Putamen (tissue), 1 donor: ENCODE measurements at places on chromosomes 11 and 22.

GRCh38 chr22:36358533-36359469 is 29.0 kb downstream of the MYH9 start:
- no peak for DNase-seq

GRCh38 chr22:21941921-21942320 is 10.7 kb downstream of the PPM1F start:
- no peak for DNase-seq

DNA sequence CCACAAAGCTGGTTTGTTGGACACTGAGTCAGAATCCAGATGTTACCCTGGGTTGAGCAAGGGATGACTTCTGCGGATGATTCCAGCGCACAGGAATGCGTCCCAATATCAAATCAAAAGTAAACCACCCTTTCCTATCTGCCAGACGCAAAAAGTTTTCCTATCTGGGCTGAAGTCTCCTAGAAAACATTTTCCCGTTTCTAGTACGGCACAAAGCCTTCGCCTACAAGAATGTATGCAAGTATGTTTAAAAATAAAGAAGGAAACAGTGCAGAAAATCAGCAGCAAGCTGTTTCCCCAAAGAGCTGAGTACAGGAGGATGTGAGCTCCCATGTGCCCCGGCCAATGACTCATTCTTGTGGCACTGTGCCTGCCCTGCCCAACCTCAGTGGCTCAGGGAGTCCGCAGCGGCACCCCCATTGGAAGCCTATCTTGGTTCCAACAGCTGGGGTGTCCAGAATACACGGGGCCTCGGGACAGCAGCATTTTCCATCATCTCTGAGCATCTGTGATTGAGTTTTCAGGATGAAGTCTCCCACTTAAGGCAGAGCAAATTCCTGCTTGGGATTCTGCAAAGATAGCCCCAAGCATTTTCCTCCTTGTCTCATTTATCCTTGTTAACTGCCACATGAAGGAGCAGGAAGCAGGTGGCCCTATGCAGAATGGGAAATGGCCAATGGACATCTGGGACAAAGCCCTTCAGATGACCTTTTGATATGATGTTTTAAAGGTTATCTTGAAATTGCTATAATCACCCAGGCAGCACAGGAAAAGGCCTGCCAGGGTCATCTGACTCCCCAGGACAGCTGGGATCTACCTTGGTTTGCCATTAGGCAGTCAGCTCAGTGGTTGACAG is 17.5 kb downstream of the KCNJ5 start:
- no peak for DNase-seq

GRCh38 chr11:129917231-129917630 is 21.9 kb upstream of the NFRKB start:
- DNase-seq, result no peak

DNA sequence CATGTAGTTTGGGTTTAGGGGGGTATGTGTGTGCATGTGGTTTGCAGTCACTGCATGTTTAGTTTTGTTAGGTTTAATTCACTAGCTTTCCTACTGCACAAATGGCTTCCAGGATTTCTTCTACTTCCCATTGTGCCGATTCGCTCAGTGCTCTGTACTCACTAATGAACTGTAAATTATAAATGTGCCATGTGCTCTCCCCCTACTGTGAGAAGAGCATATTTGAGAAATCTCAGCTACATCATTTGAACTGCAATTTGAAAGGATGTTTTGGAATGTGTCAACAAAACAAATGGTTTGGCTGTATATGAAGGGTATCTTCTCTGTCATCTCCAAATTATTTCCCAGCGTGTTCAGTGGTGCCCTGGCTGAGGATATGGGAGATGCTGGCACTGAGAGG is 28.1 kb downstream of the CYB5R2 start:
- no peak for DNase-seq

DNA sequence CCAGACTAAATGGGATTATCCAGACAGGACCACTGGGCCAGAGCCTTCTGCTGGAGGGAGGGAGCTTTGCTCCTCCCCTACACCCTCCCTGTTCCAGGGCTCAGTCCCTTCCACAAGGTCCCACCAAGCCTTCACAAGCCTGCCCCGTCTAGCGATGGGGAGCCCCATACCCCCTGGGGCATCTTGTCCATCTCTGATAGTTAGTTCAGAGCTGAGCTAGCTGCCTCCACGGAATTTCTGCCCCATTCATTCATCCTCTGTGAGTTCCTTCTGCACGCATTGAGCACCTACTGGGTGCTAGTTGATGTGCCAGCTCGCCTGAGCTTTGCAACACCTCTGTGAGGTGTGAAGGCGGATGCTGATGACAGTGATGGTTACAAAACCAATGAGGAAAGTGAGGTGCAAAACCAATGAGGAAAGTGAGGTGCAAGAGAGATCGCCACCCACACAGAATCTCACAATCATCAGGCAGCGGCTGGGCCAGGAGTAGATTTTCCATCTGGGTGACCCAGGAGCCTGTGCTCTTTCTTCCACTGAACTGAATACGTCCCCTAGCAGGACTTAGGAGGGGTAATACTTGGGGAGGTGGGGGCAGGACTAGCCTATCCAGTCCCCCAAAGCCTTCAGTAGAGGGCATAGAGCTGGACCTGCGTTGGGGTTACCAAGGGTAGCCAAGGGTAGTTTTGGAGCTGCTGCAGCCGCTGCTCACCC is 21.5 kb upstream of the CBX7 start:
- DNase-seq, result no peak

DNA sequence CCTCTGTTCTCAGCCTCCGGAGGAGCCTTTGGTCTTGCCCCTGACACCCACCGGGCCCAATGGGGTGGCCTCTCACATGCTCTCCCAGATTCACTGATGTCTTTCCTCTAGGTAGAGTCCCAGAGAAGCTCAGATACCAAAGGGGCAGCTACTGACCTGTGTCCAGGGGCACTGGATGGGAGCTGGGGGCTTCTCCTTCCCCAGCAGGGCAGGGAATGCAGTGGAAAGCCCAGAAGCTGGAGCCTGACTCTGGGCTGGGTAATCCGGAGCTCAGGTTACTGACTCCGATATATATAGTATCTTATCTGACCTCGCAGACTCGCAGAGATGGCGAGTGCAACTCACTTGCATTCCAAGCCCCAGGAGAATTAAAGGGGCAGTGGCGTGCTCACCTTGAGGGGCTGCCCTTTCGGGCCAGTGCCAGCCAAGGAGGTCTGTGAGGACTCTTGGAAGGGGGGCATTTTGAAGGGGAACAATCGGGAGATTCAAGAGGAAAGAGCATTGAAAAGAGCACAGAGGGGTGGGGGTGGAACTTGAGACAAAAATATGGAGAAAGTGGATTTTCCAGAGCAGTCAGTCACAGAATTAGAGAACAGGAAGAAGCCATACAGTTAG is 2.5 kb downstream of the USP2 start:
- DNase-seq, result no peak

DNA sequence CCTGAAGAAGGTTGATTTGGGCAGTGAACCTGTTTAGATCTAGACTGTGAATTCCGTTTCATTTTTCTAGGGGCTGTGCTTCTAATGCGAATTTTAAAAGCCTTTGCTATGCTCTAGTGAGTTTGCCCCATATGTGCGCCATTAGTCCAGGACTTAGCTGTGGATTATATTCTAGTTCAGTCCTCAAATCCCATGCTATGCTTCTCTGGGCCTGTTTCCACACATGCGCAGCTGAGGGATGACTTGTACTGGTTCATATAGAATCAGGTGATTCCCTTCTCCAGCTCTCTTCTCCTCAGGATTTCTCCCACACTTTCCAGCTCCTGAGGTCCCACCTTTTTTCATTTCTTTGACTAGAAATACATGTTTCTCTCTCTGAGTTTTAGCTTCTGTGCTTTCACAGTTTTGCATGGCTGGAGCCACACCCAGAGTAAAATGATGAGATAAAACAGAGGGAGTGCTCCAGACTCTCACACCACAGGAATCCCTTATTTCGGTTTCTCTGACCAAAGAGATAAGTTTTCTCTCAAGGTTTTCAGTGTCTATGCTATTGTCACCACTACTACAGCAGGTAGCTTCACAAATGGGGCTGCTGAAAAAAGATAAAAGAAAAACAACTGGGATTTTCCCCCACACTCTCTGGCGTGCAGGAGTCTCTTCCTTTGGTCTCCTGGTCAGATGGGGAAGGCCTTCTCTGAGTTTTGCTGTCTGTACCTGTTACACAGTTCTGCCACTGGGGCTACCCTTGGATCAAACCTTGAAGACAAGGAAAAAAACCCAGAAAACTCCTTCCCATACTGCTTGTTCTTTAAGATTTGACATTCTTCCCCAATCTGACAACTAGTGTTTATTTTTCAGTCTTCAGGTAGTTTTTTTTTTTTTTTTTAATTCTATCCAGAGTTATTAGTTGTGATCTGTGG is 96.2 kb upstream of the TEAD1 start:
- no peak for DNase-seq
